Frontal cortex (tissue), 4 donors: ENCODE measurements at places on chromosomes 5 and 9. TPM values are rescaled to one million over a fixed set of nuclear protein-coding genes. Genes with fewer than 3 reads are reported as not detected.

GRCh38 chr5:126970517-126971017, 59.8 kb downstream of the MARCHF3 start:
- DNase-seq: no peak

GRCh38 chr9:75990576-75991304, 100.3 kb downstream of the PCSK5 start:
- no peak for DNase-seq

DNA sequence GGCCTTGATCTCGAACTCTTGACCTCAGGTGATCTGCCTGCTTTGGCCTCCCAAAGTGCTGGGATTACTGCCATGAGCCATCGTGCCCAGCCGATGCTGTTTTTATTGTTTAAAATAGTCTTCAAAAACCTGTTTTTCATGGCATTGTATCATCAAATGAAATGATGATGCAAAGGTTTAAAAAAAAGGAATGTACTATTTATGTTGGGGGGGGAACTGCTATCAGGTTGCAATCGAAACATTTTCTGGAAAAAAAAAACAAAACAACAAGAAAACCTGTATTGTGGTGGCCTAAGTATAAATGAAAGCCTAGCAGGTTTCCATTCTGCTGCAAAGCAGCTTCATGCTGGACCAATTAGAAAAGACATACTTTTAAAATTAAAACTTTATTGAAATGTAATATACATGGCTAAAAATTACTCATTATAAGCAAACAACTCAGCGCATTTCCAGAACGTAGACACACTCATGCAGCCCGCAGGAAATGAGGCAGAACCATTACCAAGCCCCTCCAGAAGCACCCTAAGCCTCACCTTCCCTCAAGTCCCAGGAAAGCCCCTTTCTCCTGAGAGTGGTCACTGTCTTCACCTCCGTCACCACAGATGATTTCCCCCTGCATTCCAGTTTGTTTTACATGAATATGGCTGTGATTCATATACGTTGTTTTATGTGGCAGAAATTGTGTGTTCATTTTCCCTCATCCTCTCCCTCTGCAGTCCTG, 19.0 kb downstream of the GPR107 start:
- no peak for DNase-seq

- no peak for DNase-seq
These were observed 1962.2 kb upstream of the WWC1 start for GRCh38 chr5:166329149-166329800.

DNA sequence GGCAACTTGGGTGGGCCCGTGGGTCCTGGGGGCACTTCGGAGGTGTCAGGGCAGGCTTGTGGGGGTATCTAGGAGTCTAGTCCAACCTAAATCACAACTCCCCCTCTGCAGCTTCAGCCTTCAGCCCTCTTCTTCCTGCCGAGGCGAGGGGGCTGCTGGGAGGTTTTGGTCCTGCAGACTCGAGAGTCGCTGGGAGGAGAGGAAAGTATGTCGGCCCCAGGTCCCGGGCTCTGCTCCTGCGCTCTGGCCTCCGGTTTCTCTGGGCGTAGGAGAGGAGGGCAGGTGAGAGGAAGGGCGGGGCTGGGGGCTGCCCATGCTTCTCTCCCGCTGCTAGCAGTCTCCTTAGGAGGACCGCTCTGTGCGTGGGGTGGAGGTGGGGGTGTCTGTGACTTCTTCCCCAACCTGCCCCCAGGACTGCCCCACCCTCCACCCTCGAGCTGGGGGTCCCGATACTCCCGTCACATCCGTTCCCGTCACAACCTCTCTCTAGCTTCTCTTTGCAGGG, 139.8 kb upstream of the COL5A1 start:
- no peak for DNase-seq

GRCh38 chr5:122030251-122030650, 47.8 kb downstream of the LOX start:
- no peak for DNase-seq

DNA sequence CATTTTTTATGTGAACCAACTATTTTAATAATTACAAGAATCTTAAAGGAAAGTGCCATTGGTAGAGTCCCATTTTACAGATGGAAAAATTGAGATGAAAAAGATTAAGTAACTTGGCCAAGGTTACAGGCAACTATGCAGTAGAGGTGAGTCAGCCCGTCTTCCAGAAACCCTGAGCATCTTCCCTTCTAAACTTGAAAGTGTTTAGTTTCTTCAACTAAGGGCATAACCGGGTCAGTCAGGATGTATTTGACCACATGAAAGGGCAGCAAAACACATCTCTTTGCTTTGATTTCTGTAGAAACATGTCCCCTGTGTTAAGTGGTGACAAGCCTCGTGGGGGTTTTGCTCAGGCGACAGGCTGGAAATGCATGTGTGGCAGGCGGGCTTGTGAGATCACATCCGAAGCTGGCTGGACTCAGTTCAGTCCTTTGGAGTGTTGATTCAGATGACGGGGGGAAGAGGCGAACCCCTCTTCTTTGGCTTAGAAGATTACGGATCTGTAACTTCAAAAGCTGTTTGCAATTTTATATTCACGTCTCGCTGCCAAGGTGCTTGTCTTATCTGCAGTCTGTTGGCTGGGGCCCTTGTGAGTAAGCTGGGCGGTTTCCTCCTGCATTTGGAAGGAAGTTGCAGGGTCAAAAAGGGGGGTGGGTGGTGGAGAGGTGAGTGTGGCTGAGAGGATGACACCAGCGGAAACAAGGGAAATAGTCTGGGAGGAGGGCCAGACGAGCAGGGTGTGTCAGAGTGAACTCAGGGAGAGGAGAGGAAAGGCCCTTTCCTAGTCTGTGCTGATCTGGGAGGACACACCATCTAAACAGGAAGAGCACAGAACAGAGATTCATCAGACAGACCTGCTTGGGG, 78.9 kb upstream of the RPS23 start:
- no peak for DNase-seq

GRCh38 chr9:96514108-96514799, 64.3 kb downstream of the HABP4 start:
- DNase-seq: no peak

C6 gene
- 0.41 TPM for total RNA-seq

TMC1 gene
- total RNA-seq: 0.82 TPM

- no peak for DNase-seq
These were observed 36.3 kb downstream of the STK10 start for GRCh38 chr5:172151661-172152210.

- no peak for DNase-seq
These were observed 69.0 kb upstream of the FST start for GRCh38 chr5:53411388-53411787.

- no peak for DNase-seq
These were observed 7.1 kb downstream of the ZFP2 start for GRCh38 chr5:178902849-178903248.

CCNO gene
- not detected for total RNA-seq

DNA sequence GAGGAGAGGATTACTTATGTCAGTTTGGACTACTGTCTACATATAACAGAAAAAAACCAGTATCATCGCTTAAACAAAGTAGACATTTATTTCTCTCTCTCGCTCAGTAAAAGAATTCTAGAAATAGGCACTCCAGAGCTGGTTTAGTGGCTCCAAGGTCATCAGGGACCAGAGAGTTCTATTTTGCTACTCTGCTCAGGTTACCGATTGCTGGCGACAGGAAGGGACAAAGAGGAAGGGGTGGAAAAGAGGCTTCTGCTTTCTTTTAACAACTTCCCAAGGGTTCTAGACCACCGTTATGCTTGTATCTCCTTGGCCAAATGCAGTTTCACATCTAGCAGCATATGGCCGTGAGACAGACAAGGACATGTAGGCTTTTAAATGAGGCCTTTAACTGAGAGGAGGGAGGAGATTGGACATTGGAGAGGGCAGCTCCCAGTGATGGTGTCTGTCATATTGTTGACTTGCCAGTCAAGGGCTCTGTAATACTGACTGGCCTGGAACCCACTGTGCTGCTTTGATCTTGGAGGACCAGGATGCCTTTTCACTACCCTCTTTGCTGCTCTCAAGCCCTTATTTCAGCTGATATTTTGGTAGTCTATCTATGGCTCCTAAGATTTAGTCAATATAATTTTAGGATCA, 15.6 kb upstream of the DCP2 start:
- DNase-seq: no peak

GRCh38 chr5:124453221-124454051, 293.0 kb downstream of the ZNF608 start:
- DNase-seq: no peak

SLC27A6 gene
- 2.0 TPM for total RNA-seq

IFNA13 gene
- total RNA-seq: not detected

DNA sequence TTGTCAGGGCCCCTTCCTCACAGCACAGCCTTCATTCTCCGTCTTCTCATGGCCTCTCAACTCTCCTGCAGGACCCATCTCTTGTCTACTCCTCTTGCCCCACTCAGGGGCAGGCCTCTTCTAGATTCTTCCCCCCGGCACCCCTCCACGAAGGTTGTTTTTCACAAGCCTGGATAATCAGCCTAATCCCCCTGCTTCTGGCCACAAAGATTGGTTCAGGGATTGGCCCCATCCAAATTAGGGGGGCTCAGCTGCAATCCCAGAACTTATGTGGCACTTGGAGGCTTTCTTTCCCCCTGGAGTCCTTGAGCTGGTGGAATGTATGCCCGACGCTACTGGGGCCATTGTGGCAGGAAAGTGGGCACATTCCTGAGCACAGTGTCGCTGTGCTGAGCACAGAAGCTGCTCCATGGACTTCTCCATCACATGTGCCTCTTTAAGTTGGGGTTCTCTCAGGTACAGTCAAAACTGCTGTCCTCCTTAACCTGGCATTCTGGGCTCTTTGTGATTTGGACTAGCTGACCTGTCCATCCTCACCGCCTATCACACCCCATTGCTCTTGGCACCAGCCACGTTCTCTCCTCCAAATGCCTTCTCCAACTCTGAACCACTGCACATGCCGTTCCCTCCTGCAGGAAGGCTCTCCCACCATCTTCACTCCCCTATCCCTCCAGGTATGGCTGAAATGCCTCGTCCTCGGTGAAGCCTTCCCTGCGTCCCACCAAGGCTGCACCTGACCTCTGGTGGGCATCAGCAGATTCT, 66.8 kb upstream of the RNF130 start:
- DNase-seq: no peak

TOR1B gene
- 38.3 TPM for total RNA-seq

FRMD3 gene
- 43.6 TPM for total RNA-seq

OSTF1 gene
- total RNA-seq: 11.8 TPM

GRCh38 chr9:124784509-124784908, 7.6 kb downstream of the OLFML2A start:
- DNase-seq: no peak

DNA sequence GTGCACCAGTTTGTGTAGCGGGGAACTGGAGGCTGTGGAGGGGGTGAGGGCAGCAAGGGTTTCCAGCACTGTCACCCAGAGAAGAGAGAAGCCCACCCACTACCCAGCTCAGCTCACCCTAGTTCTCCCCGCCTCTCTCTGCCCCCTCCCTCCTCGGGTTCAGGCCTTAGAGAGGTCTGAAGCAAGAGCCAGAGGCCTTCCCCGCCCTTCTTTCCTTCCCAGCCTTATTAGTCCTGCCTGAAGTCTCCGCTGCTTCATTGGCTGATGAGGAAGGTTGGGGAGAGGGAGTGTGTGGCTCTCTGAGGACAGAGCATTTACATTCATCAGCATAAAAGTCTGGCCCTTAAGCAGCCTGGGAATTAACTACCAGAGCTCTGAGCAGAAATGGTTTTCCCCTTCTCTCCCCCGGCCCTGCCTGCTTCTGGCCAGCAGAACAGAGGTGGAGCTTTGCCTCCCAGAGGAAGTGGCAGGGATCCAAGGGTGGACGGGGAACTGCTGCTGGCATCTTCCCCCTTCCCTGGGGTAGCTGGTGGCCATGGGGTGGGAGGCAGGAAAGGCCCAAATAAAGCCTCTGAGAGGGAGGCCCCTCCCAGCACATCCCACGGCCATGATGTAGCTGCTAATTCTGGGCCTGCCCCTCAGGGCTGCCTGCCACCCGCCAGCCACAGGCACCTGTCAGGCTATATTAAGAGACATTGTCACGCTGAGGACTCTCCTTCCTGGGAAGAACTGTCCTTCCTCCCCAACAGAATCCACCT, 4.1 kb downstream of the DNAJB5 start:
- DNase-seq: peak; percentile 49

DNA sequence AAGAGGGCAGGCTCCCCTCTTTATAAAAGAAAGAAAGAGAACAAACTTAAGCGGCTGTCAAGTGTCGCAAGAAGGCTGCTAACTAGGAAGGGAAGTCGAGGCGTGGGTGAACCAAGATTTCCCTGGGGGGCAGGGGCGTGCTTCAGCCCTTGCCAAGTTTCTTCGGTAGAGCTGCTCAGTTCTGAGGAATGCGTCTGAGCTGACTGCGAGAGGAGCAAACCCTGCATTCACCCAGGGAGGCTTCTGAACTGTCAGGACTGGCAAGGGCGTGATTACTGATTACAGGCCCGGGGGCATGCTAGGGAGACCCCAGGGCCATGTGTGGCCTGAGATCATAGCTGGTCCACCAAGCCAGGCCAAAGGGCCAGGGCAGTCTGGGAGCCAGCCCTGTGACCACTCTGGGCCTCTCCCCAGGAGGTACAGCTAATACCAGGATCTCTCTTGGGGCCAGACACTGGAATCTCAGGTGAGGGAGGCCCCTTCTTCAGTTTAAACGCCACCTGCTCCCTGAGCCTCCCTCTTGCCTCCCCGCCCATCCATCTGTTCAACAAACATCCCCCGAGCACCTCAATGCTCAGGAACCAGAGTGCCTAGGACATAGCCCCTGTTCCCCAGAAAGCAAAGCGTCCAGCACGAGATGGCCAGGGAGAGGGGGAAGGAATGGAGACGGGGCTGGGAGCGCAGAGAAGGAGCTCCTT, 30.9 kb downstream of the SARDH start:
- no peak for DNase-seq

SEMA5A gene
- total RNA-seq: 9.0 TPM

DNA sequence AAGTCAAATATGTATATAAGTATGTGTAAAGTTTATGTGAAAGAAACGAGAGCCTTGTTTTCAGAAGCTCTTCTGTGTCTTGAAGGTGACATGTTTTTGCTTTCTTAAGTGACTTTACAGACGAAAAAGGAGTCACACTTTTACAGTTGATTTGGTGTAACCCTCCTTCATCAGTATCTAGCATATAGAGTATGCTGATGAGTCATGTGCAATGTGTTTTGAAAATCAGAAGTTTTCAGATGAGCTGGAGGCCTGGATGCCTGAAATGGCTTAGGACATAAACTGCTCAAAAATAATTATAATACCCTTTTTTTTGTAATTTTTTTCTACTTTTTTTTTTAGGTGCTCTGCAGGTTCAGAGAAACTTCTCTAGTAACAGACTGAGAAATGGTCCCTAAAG, 209.5 kb downstream of the CD180 start:
- DNase-seq: no peak

ARL14EPL gene
- not detected for total RNA-seq

DNA sequence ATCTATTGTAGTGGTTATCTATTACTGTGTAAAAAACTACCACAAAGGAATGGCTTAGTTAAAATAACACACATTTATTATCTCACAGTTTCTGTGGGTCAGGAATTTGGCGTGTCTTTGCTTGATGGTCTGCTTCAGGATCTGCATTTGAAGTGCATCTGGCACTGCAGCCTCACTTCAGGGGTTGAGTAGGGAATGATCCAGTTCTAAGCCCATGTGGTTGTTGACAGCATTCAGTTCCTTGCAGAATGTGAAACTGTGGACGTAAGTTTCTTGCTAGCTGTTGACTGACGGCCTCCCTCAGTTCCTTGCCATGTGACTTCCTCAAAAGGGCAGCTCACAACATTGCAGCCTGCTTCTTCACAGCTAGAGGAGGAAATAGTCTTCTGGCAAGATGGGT, 2.1 kb upstream of the OGN start:
- DNase-seq: no peak

GRCh38 chr5:176388003-176388443, 375 bp downstream of the NOP16 start:
- DNase-seq: no peak
